ENCODE measurements at places on chromosomes 1 and 21.

GRCh38 chr1:20429296-20429695 is 56.7 kb downstream of the CAMK2N1 start:
- DNase-seq, result no peak

- no peak for DNase-seq
Measured at GRCh38 chr1:92317836-92318493, 19.1 kb downstream of the RPAP2 start.

DNA sequence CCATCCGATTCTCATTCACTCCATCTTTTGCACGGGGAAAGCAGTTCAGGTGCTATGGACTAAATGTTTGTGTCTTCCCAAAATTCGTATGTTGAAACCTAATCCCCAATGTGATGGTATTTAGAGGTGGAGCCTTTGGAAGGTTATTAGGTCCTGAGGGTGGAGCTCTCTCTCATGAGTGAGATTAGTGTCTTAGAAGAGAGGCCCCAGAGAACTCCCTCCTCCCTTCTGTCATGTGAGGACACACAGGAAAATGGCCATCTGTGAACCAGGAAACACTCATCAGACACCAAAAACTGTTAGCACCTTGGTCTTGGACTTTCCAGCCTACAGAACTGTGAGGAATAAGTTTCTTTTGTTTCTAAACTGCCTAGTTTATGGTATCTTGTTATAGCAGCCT is 15.8 kb upstream of the CCDC190 start:
- DNase-seq, result no peak

GRCh38 chr1:77438236-77438913 is 156.6 kb downstream of the AK5 start:
- no peak for DNase-seq

GRCh38 chr1:230102472-230102871 is 35.4 kb downstream of the GALNT2 start:
- DNase-seq, result no peak

DNA sequence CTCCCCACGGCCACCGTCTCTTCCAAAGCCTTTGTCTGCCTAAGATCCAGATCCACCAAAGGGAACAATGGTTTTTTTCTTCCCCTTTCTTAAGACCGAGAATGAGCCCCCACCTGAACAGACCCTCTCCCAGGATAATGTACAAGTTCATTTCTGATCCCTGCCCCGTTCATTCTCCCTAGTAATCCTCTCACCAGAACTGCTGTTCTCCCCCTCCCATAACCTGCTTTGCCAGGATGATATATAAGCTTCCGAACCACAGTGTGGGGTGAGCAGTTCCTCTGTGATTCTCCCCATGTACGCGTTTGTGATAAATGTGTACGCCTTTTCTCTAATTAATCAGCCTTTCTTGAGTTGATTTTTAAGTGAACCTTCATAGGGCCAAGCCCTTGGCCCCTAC is 4.9 kb downstream of the RD3 start:
- no peak for DNase-seq

DNA sequence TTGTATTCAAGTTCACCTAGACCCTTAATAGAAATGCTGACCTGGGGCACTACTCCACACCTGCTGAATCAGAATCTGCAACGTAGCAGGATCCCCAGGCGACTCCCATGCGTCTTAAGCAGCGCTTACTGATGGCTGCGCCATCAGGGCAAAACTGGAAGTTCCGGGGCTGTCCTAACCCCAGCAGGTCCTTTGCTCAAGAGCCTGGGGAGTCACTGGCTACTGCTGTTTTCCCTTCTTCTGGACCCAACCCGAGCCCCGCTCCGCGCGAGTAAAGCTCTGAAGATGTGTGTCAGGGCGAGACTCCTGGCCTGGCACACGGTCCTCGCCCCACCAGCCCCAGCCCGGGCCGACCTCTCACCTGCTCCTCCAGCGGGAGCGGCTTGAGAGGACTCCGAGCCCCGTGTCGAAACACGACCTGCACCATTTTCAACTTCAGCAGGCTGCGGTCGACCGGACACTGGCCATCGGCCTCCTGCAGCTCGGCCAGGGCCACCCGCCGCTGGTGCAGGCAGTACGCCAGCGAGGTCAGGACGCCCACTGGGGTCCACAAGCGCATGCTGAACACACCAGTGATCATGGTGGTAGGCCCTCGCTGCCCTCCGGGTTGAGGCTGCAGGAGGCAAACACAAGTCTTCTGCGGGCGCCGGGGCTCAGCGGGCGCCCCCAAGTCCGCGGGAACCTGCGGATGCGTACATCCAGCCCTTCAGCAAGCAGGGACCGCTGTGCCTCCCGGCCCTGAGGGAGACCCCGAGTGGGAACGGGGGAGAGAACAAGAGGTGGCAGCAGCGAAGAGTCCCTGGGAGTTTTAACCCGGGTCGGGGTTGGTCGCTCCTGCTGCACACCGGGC is 630 bp downstream of the ACP6 start:
- DNase-seq, result no peak

DNA sequence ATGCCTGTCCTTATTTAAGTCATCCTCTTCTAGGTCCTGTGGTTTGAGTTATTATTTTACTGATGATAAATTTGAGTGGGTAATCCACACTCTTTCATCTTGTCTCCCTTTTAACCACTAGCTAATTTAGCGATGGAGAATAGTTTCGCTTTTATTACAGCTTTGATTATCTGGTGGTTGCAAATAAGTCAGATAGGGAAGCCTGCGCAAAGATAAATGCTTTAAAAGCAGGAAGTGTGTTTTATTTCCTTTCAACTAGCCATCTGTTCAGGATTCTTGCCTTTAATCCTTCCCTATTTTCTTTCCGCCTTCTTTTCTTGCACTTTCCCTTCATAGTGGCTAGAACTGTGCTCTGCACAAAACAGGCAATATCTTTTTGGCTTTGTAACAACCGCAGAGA is 129.0 kb downstream of the TGFB2 start:
- DNase-seq, result no peak

GRCh38 chr1:61089741-61090140 is 7.4 kb downstream of the NFIA start:
- no peak for DNase-seq

DNA sequence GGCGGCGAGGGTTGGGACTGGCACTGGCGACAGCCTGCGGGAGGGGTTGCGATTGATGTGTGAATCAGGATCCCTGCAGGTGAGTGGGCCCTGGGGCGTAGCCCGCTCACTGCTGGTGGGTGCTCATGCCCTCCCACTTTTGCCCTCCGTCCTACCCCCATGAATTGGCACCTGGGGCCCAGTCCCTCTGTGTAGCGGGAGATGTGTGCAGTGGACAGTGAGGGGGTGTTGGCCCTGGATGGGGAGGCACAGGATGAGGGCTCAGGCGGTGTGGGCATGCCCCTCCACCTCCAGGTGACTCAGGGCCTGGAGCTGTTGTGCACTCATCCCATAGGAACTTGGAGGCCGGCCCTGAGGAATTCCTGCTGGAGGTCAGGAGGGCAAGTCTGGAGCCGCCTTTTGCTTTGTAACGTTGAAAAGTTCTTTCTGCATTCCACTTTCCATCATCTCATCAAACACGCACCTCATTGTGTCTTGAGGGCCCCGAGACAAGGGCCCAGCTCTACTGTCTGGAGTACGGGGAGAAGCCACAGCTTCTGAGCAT is 3.0 kb downstream of the PEAR1 start:
- no peak for DNase-seq

GRCh38 chr1:44405031-44405797 is at the start of gene RNF220:
TSS of gene RNF220 (plus strand) at chr1:44405255.
- no peak for DNase-seq

DNA sequence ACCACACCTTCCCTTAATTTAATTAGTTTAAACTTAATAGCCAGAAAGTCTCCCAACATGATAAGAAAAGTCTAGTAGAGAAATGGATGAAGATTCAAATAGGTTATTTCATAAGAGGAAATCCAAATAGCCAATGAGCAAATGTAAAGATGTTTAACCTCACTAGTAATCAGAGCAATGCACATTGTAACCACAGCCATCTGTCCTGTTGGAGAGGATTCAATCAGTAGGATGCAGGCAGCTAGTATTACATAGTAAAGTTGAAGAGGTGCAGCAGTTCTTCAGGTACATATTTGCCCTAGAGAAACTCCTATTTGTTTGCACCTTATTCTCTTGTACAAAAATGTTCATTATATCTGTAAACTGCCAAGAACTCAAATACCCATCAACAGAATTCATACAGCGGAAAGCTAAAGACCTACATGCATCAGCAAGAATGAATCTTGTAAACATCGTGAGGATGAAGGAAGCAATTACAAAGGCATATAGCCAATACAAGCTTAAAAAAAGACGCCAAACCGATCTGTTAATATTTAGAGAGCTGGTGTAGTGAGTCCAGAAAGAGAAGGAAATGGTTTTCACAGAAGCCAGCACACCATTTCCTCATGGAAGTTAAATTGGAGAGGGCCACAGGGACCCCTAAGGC is 27.9 kb downstream of the DIP2A start:
- no peak for DNase-seq

DNA sequence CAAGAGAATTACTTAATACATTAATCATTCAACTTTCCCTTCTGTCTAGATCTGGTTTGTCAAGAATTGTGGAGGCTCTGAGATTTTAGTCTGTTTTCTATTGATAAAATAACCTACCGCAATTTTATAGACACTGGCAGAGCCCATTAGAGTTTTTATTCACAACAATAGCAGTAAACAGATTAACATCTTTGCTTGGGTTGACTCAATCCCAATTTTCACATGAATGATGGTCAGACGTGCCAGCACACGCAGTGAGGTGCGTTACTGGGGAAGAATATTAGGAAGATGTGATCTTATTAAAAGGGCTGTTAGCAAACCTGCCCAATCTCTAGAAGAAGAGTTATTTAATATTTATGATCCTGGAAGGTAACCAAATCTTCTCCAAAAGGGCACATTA is 736.6 kb downstream of the MRPL39 start:
- DNase-seq, result no peak

- no peak for DNase-seq
Measured at GRCh38 chr1:156893048-156893953, at the start of gene PEAR1. TSS of gene PEAR1 (plus strand) at chr1:156893718. CDS start at chr1:156903927, 10,209 bp downstream.

- no peak for DNase-seq
Measured at GRCh38 chr1:223246476-223247112, 103.5 kb upstream of the TLR5 start.

DNA sequence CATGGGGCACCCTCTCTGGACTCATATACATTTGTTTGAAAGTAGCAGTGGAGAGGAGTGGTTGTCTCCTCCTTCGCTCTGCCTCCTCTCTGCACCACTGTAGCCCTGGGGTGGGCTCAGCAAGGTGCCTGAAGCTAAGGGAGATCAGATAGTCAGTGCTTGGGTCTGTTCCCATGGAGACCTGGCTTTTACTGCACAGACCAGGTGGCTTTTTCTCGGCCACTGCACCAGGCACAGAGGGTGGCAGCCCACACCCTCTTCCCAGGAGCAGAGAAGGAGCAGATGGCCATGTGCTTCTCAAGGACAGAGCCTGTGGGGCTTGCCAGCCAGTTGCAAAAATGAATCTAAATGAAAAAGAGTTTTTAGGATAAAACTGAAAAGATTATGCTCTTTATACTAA is 123.4 kb upstream of the KCNK1 start:
- no peak for DNase-seq

GRCh38 chr21:35488946-35489345 is 439.8 kb upstream of the RUNX1 start:
- DNase-seq, result no peak

DNA sequence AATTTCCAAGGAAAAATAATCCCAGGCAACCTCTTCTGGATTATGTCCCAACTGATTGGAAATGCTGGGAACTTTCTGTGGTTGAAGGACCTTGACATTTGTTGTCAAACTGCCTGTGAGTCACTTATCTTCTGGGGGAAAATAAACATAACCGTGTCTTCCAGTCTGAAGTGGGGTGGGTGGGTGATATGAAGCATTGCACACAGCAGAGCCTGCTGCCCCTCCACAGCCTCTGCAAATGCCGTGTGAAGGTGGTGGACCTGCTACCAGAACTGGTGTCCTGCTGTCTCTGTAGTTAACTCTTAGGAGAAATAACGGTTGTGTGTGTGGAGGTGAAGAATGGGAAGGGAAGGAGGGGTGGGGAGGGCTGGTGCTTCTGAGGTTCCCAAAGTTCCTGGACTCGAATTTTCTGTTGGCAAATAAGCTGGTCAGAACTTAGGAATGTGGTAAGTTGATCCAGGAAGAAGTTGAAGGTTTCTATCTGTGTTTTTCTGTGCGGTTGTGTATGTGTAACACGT is 23.2 kb downstream of the GALNT2 start:
- no peak for DNase-seq

DNA sequence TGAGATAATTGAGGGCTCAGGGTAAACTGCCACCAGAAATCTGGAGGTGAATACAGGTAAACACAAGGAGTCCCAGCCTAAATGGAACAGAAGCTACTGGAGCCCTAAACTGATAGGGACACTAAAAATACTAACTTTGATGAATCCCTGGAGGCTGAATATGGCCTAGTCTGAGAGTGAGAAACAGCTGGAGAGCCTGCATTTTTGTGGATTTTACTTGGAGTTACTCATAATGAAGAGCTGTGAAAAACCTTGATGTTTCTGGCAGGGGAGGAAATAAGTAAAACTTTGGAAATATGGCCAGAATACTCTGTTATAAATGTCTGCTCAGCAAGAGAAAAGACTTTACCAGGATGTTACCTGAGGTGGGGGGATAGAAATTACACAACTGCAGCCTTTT is 164.4 kb downstream of the LIPI start:
- DNase-seq, result no peak

DNA sequence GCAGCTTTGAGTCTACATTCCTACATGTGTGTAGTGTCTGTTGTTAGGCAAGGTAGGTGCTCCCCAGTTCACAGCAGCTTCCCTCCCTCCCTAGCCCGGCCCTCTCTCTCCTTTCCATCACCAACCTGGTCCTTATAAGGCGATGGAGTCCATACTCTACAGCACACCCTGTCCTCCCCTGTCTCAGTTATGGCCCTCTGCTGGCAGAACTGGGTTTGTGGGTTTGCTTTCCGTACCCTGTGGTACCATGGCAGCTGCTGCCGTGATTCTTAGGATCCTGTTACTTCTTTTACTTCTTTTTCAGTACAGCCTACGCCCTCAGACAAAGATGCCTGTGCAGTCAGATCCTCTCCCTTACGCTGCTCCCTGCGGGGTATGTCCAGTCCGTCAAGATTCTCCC is 31.7 kb downstream of the AK5 start:
- no peak for DNase-seq

DNA sequence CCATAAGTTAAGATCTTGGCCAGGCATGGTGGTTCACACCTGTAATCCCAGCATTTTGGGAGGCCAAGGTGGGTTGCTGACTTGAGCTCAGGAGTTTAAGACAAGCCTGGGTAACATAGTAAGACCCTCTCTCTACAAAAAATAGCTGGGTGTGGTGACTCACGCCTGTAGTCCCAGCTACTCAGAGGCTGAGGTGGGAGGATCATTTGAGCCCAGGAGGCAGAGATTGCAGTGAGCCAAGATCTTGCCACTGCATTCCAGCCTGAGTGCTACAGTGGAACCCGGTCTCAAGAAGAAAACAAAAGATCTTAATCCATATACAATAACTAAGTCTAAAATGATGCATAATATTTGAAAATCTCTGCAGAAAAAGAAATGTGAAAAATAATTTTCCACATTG is 165.5 kb upstream of the NR5A2 start:
- DNase-seq, result no peak

All from cortex of kidney (tissue), 1 donor.